ENCODE measurements at places on chromosomes 16 and 17. TPM values are rescaled to one million over a fixed set of nuclear protein-coding genes. Genes with fewer than 3 reads are reported as not detected.

Gene FOXN1
- not detected for total RNA-seq

Gene SSTR5
- not detected for total RNA-seq

Gene KRTAP4-4
- not detected for total RNA-seq

Gene MRPS7
- 62.5 TPM for total RNA-seq

Gene TRIM37
- total RNA-seq: 24.9 TPM

Gene C16orf86
- 0.28 TPM for total RNA-seq

Gene STAT5B
- 24.4 TPM for total RNA-seq

Gene MMP28
- 0.18 TPM for total RNA-seq

Gene TLCD2
- 0.83 TPM for total RNA-seq

Gene CES3
- total RNA-seq: under 0.01 TPM

Gene KRT15
- total RNA-seq: 3.6 TPM

Gene GPRC5C
- total RNA-seq: not detected

Gene SLC25A19
- 9.1 TPM for total RNA-seq

Gene WFIKKN2
- not detected for total RNA-seq

Gene HSD17B1
- total RNA-seq: 0.56 TPM

Gene GRB2
- 49.3 TPM for total RNA-seq

Gene ADAMTS18
- not detected for total RNA-seq

Gene CTRB2
- not detected for total RNA-seq

Gene CNGB1
- not detected for total RNA-seq

Gene SYNGR3
- 1.9 TPM for total RNA-seq

Gene SLC5A10
- not detected for total RNA-seq

Gene ADCY9
- 5.4 TPM for total RNA-seq

Gene UNC45B
- not detected for total RNA-seq

Gene LIG3
- total RNA-seq: 41.9 TPM

Gene TBX2
- total RNA-seq: 23.6 TPM

Gene GPR139
- not detected for total RNA-seq

Gene TPSB2
- not detected for total RNA-seq

Gene HYDIN
- 0.18 TPM for total RNA-seq

Gene C1QTNF8
- not detected for total RNA-seq

Gene DYNLRB2
- not detected for total RNA-seq

Gene HEATR9
- total RNA-seq: not detected

Gene EFCAB3
- not detected for total RNA-seq

Gene NT5M
- total RNA-seq: 0.28 TPM

Gene P2RX1
- total RNA-seq: not detected

Gene TELO2
- 5.8 TPM for total RNA-seq

Gene NRN1L
- total RNA-seq: not detected

Gene HOXB7
- 3.3 TPM for total RNA-seq

Gene CRHR1
- total RNA-seq: not detected

Gene PRSS22
- not detected for total RNA-seq

Gene SMIM36
- total RNA-seq: not detected

Gene TNFRSF17
- total RNA-seq: not detected

Gene SDR42E2
- not detected for total RNA-seq

Gene KRTAP2-2
- not detected for total RNA-seq

Gene TEX14
- total RNA-seq: not detected

Gene ABCA5
- total RNA-seq: 2.3 TPM

Gene ACSM5
- not detected for total RNA-seq

Measured in IMR-90 (cell line).